CD4-positive, alpha-beta T cell treated with Interleukin-15 for 1 hour (primary cell): ENCODE measurements at places on chromosomes 11 and 22.

GRCh38 chr11:3867209-3868091 lies 12.0 kb downstream of the STIM1 start:
- no peak for DNase-seq

GRCh38 chr11:44694443-44694842 lies 32.3 kb upstream of the TSPAN18 start:
- DNase-seq, result no peak

- peak; percentile 63 for DNase-seq
These were observed 14.9 kb downstream of the TMEM258 start for GRCh38 chr11:61777234-61778090.

DNA sequence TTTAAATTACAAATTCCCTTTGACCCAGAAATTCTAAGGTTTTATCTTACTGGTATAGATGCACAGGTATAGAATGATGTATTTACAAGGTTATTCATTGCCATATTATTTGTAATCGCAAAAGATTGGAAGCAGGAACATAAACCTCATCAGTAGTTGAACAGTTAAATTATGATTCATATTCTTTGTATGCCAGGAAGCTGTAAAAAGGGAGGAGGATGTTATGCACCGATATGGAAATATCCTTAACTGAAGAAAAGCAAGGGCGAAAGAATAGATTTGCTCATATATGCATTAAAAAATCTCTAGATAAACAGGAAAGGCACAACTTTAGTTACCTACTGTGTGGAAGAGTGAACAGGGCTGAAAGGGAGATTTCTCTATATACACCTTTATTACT lies 36.7 kb downstream of the PPFIA1 start:
- no peak for DNase-seq

GRCh38 chr11:18669219-18669596 lies 29.4 kb upstream of the TMEM86A start:
- no peak for DNase-seq

GRCh38 chr11:61892085-61892370 lies 683 bp upstream of the FADS3 start:
- no peak for DNase-seq
